Activated naive CD8-positive, alpha-beta T cell treated with anti-CD3 and anti-CD28 coated beads for 36 hours (primary cell): ENCODE measurements at places on chromosomes 6 and 20. TPM values are rescaled to one million over a fixed set of nuclear protein-coding genes. Genes with fewer than 3 reads are reported as not detected.

Gene C20orf96
- total RNA-seq = 7.5 TPM

Gene RIPOR3
- total RNA-seq = not detected

Gene SLC44A4
- total RNA-seq = not detected

DNA sequence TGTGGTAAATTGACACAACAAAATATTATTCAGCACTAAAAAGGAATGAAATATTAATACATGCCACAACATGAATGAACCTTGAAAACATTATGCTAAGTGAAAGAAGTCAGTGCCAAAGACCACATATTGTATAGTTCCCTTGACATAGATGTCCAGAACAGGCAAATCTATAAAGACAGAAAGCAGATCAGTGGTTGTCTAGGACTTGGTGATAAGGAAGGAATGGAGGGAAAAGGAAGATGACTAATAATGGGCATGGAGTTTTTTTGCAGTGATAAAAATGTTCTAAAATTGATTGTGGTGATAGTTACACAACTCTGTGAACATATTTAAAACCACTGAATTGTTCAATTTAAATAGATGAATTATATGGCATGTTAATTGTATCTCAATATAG is 32.5 kb downstream of the TBX18 start:
- DNase-seq = no peak

GRCh38 chr6:116445102-116445501 is 16.1 kb upstream of the CALHM6 start:
- DNase-seq = no peak

GRCh38 chr6:130494729-130495128 is 128.9 kb downstream of the TMEM200A start:
- DNase-seq = no peak

- no peak for DNase-seq
These were observed 63.7 kb upstream of the CTNNBL1 start for GRCh38 chr20:37630166-37630565.

DNA sequence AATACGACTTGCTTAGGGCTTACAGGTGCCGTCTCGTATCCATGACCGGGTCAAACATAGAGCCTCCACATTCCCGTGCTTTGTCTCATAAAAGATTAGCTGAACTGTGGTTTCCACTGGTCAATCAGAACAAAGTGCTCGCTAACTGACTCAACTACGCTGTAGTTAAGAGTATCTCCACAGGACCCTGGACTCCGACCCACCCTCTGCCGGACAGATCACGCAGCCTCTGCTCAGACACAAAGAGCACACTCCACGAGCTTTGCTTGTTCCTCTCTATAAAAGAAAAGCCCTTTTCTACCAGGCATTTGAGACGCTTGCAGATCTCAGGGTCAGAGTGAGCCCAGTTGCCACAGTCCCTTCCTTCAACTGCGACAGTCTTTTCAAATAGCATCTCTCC is 298.7 kb upstream of the CDH4 start:
- no peak for DNase-seq

GRCh38 chr6:56938649-56939191 is 16.2 kb upstream of the BEND6 start:
- no peak for DNase-seq

DNA sequence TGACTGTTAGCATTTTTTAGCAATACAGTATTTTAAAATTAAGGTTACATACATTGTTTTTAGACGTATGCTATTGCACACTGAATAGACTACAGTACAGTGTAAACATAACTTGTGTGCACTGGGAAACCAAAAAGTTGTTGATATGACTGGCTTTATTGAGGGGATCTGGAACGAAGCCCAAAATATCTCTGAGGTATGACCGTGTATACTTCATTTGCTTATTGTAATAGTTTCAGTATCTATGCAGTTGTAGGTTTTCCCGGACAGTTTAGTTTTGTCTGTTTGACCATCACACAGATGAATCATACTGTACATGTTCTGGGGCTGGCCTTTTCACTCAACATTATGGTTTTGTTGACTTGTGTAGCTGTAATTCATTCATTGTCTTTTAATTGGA is 6.9 kb upstream of the ZBTB12 start:
- DNase-seq = no peak

DNA sequence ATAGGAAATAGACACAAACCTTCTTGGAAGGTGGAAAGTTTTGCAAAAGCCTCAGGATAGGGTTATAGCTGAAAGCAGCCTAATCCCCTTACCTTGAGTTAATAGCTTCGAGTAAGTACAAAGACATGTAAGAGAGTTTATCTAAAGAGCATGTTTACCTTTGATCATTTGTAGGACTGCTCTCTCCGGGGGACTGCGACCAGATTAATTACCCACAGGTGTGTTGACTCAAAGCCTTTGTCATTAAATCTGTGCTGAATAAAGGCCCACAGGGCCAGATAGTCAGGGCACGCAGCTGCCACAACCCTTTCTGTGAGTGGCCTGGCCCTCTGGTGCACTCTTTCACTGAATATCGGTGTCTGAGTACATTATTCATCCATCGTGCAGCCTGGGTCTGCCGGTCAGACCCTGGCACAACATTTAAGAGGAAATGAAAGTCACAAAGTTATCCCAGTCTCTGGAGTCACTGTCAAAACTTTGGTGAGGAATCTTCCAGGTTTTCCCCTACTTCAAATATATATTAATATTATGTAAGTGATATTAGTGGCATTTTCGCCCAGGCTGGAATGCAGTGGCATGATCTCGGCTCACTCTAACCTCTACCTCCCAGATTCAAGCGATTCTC is 5.4 kb upstream of the MICA start:
- no peak for DNase-seq

DNA sequence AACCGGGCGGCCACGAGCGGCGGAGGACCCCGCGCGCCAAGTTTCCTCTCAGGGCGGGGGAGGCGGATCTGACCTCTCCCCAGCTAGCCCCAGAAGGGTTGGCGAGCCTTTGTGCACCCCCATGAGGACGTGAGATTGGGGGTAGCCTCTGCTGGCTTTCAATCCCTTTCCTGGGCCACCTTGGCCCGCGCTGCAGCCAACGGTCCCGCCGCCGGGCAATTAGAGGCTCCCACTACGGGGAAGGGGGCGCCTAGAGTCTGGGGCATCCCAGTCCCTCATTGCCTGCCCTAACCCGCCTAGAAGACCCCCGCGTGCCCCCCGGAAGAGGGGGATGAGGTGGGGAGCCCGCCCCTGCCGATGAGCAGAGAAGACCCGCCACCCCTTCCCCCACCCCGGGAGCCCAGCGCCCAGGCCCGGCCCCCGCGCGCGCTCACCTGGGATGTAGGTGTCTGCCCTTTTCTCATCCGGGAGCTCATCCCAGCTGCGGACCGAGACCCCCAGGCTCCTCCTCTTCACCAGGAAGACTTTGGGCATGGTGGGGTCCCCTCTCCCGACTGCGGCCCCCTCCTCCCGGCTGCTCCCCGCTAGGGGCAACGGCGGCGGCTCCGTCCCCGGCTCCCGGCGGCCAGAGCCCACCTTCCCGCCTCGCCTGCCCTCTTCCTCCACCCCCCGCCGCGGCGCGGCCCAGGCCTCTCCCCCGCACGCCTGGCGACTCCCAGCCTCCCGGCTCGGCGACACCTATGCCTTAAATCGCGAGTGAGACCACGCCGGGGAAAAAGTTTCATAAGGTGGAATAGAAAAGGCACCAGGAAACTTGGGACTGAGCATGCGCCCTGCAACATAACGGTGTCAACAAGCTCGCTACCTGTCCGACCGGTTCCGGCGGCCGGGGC is at the start of gene OVOL2:
Gene OVOL2 (minus strand): TSS at position 816 of the 893 bp plus-strand sequence. CDS start 282 bp downstream, at position 534.
- DNase-seq = no peak
